ENCODE measurements at places on chromosomes 7 and 10. TPM values are rescaled to one million over a fixed set of nuclear protein-coding genes. Genes with fewer than 3 reads are reported as not detected.

The ASZ1 gene
- total RNA-seq = not detected

The PHKG1 gene
- 3.4 TPM for total RNA-seq

The ANK3 gene
- 658 TPM for total RNA-seq

The DENND2A gene
- 10.8 TPM for total RNA-seq

- no peak for DNase-seq
Measured at GRCh38 chr7:31850066-31850465, 163.1 kb downstream of the PPP1R17 start.

- no peak for DNase-seq
Measured at GRCh38 chr10:131928248-131929095, 27.7 kb downstream of the PPP2R2D start.

DNA sequence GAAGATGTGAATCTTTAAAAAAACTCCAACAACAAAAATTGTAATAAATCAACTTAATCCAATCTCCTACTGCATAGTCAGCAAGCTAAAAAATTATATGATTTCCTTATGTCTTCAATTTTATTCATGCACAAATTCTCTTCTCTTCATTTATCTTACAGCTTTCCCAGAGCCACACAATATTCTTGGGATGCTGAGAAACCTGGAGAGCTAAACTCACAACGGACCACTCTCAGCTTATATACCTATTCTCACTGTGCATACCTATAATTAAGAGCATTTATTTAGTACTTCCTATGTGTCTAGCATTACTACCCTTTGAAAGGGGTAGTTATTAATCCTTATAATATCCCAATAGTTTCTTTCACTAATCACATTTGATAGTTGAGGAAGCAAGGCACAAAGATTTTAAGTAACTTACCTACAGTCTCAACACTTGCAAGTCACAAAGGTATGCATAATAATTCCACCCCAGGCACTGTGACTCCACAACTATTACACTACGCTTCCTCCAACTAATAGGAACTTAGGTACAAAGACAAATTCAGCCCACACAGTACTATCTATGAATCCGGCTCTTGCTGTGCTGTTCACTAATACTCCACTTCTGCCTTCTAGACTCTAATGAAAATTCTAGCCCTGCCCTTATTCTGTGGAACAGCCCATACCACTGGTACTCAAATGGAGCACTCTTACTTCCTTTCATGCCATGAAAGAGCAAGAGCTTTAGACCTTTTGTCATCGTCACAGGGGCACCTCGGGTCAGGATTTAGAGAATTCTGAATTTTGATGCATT lies 5.1 kb downstream of the CCDC71L start:
- DNase-seq = no peak

DNA sequence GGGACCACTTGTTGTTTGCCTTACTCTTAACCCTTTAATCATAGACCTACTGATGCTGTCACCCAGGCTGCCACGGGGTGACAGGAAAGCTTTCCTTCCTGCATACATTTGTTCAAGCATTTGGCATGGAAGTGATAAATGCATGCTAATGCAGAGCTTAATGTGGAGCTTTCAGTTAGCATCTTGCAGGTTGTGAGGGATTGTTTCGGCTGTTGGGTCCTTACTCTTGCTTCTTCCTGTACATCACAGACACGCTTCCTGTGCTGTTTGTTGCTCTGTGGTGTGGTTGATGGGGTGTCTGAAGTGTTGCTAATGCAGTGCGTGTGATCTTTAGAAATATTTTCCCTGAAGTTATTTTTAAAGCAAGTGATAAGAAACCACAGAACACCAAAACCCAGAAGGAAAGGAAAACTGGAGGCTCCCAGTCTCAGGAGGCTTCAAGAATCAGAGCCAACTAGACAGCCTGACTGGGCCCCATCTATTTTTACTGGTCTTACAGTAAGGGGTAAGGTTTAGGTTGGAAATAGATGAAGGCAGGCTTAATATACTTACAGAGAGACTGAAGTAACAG lies 143.1 kb downstream of the CHN2 start:
- peak; percentile 88 for DNase-seq

DNA sequence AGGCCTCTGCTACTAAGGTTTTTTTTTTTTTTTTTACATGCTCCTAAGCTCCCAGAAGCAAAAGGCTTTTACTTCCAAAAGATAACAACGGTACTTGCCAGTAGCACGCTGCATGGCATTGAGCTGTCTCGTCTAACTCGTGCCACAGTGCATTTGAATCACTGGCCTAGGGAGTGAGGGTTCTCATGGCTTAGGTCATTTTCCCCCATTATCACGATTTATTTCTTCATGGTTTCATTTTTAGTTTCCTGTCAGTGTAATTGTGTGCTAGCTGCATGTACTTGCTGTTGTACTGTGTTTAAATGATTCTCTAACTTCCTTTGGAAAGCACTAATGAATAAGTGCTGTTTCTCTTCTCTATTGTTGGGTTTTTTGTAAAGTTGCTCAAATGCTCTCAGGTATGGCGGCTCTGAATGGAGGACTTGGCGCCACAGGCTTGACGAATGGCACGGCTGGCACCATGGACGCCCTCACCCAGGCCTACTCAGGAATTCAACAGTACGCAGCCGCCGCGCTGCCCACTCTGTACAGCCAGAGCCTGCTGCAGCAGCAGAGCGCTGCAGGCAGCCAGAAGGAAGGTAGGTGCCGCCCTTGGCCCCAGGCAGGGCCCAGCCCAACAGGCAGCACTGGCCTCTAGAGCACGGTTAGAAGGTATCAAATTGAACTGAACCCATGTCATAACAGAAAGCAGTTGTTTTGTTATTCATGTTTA lies 290.5 kb downstream of the USP6NL start:
- no peak for DNase-seq

GRCh38 chr10:59611048-59611447 lies 98.6 kb downstream of the SLC16A9 start:
- DNase-seq = no peak

DNA sequence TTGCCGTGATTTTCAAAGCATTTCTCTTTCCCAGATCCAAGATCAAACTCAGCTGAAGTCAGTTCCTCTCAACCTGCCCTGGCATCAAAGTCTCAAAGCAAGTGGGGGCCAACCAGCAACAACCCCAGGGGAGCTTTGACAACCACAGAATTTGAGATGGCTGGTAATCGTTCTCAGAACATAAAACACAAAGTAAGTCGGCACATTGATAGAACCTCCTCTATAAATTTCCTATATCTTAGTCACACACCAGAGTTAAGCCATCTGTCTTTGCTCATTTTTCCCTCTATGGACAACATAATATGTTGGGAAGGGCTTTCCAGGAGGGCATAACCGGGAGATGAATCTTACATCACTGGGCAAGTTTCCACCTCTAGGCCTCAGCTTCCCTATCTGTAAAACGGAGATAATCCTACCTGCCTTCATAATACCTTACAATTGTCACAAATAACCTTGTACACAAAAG lies 1.2 kb upstream of the DNAJC9 start:
- no peak for DNase-seq

All from fibroblast of the aortic adventitia (primary cell).